ENCODE measurements at places on chromosomes 11 and 22. TPM values are rescaled to one million over a fixed set of nuclear protein-coding genes. Genes with fewer than 3 reads are reported as not detected.

DNA sequence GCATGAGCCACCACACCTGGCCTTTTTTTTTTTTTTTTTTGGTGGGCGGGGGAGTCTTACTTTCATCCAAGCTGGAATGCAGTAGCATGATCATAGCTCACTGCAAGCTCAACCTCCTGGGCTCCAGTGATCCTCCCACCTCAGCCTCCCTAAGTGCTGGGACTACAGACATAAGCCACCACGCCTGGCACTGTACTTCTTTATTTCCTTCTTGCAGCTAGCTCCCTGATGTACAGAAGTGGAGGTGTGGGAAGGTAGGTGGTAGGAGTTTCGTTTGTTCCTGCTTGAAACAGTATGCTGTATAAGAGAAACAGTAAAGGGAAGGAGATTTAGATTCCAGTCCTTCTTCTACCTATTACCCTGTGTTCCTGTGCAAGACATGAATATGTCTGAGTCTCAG lies 72.1 kb downstream of the WNT11 start:
- no peak for DNase-seq

- DNase-seq: no peak
Measured at GRCh38 chr11:60468829-60469228, 13.2 kb downstream of the MS4A1 start.

The IGLL1 gene
- polyA plus RNA-seq: not detected

DNA sequence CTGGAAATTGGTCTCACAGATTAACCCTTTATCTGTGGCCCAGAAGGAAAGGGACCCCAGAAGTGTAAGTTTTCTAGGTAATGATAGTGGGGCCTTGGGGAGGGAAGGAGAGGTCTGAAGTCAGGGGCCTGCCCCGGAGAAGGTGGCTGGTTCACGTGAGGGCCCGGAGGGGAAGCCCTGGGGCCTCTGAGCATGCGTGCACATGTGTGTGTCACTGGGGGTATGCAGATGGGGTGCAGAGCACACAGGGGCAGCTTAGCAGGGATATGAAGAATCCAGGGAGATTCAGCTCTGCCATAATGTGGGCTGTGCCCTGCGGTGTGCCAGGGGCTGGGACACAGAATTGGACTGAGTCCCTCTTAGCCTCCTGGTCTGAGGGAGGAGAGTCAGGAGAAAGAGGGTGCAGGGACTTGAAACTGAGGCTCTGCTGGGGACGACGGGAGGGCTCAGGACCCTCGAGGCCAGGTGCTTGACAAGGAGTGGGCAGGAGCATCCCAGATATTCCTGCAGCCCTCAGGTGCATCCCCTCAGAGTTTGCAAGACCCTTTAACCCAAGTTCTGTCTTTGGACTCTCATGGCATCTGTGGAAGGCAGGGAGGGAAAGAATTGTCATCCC lies 15.5 kb downstream of the MYO7A start:
- DNase-seq: no peak

GRCh38 chr11:126084608-126084912 lies 21.9 kb upstream of the CDON start:
- no peak for DNase-seq

- DNase-seq: no peak
Measured at GRCh38 chr11:106459135-106459534, 381.7 kb downstream of the AASDHPPT start.

DNA sequence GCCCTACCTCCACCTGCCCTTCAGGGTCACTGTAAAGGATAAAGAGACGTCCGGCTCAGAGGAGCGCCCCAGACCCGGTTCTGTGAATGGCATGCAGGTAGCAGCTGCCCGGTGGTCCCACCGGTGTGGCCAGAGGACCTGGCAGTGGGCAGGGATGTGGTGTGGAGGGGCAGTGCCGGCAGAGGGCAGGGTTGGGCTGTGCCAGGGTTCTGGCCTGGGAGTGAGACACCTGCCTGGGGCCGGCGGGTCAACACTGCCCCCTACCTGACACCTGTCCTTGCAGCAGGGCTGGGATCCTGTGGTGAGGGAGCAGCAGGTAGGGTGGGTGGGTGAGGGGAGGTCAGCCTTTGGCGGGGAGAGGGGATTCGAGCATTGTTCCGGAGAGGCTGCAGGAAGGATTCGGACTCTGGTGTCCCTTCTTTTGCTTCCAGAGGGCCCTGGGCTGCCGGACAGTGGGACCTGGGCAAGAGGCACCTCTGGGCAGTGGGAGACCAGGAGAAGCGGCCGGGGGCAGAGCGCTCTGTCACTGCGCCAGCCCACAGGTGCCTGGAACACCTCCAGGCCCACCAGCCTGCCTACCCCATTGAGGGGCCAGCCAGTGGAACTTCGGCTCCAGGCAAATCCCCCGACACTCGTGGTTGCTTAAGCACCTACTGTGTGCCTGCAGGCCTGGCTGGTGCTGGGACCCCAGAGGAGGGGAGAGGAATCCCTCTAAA lies 1.6 kb upstream of the PHLDA2 start:
- peak; percentile 84 for DNase-seq

The CCDC116 gene
- 0.29 TPM for polyA plus RNA-seq

GRCh38 chr11:134332189-134332631 lies 422 bp downstream of the GLB1L2 start:
- no peak for DNase-seq

- DNase-seq: no peak
Measured at GRCh38 chr11:121614636-121615240, 162.0 kb upstream of the SORL1-AS1 start.

GRCh38 chr22:38201711-38202436 lies at the start of gene MAFF:
MAFF (plus strand) TSS chr22:38201994; CDS start chr22:38213854, 11,860 bp downstream.
- peak; percentile 99 for DNase-seq

DNA sequence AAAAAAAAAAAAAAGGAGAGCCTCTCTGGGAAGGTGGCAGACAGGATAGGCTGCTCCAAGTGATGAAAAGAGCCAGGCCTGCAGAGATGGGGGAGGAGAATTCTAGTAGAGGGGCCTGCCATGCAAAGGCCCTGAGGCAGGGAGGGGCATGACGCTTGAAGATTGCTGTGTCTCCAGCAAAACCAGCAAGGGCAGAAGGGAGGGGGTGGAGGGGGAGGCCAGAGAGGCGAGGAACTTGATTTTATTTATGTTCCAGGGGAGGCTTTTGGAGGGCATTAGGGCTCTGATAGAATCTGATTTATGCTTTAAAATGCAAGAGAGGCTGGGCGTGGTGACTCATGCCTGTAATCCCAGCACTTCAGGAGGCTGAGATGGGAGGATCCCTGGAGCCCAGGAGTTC lies 16.7 kb upstream of the PACSIN2 start:
- no peak for DNase-seq

The KCTD14 gene
- 0.36 TPM for polyA plus RNA-seq

- no peak for DNase-seq
Measured at GRCh38 chr11:10051868-10052586, 242.0 kb downstream of the SBF2 start.

Measured in right cardiac atrium (tissue), 5 donors.